ENCODE measurements at places on chromosomes 2 and 18.

GRCh38 chr18:51089691-51090090, 59.7 kb downstream of the SMAD4 start:
- no peak for DNase-seq

GRCh38 chr18:49612515-49613033, 50.7 kb downstream of the LIPG start:
- no peak for DNase-seq

DNA sequence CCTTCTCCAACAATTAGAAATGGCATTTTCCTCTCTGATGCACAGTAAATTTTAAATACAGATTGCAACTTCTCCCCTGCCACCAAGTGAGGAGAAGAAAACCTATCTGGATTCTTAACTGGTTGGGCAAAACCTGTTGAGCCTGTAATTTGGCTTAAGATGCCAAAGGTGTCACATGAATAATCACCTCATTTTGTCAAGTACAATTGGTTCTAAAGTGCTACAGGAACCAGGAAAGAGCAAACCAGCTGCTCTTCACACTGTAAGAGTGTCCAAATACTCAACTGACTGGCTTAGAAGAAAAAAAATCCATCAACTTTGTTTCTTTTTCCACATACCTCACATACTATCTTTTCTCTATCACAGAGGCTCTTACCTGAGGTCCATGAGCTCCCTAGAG, 35.4 kb downstream of the NPC1 start:
- no peak for DNase-seq

DNA sequence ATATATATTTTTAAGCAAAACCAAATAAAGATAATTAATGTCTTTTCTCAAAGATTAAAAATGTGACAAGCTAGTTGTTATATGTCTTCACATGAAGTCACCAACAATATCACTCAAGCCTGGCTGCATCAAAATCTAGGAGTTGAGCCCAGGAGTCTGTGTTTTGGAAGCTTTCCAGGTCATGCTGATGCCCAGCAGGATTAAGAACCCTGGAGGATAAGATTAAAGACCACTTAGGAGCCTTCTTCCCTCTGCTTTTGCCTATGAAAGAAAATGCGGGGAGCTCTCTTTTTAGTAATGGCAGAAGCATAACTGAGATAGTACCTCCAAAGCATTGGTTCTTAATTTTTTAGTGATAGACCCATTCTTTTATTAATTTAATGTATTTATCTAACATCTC, 157.4 kb downstream of the ASXL3 start:
- DNase-seq = no peak

DNA sequence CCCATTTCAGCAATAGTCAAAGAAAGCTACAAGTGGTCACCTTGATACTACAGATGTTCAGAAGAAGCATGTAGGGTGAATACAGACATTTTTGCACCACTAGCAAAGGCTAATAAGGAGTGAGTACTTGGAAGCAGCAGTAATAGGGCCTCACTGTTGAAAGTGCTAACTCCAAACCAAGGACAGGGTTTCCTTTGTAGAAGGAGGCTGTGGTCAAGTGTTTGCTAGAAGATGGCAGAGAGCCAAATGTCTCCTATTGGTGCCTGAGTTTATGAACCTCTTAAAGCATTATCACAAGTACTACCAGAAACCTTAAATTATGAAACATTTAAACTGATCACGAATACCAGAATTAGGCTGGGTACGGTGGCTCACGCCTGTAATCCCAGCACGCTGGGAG, 308.1 kb downstream of the ZEB2 start:
- no peak for DNase-seq

DNA sequence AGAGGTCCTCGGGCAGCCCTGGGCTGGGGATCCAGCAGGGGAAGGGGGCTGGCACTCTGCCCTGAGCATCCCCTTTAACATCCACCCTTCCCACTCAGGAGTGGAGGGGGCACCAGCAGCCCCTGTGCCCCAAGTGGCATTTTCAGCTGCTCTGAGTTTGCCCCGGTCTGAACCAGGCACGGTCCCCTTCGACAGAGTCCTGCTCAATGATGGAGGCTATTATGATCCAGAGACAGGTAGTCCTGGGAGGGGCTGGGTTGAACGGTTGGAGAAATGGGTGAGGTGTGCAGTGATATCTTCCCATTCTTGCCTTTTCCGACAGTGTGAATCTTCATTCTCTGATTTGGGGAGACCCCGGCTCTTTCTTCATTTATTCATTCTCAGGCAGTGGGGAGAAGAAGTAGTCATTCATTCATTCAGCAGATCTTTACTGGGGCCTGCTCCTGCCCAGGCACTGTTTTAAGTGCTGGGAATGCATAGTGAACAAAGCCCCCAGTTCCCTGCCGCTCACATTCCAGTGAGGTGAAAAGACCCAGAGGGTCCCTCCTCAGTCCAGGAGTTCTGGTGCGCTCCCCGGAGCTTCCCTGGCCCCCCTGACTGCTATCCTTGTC, 1.4 kb upstream of the KHK start:
- DNase-seq = no peak

- no peak for DNase-seq
Observed at GRCh38 chr2:173997269-173997668, 32.1 kb upstream of the SP3 start.

DNA sequence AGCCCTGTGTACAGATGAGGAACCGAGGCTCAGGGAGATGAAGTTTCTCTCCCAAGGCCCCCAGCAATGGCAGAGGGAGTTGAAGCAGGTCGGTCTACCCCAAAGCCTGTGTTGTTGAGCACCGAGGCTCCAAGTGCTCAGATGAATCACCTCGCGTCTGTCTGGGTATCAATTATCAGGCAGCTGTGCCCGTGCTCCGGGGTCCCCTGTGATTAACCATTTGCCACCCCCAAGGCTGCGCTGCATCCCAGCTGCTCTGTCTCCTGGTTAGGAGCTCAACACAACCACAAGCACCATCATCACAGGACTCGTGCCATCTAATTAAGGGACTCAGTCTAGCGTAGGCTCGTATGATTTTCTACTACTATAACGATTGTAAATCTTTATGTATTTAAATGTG, 27.1 kb downstream of the LIPG start:
- no peak for DNase-seq

GRCh38 chr2:74198023-74198460, 373 bp upstream of the MTHFD2 start:
- DNase-seq = no peak

DNA sequence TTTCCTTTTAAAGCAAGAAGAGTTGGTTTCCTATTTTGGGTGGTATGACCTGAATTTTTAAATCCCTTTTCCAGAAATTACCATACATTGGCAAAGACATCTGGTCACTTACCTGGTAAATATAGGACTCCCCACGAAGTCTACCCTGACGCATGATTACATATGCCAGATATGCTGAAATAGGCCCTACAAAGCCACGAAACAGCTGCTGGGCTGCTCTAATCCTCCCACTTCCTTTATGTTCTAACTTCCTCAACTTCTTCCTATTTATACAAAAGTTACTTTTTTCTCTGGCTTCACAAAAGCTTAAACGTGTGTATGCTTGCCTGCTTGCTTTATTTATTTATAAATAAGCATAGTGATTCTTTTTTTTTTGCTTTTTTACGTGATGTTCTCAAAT, 186.0 kb upstream of the EPHA4 start:
- DNase-seq = no peak

DNA sequence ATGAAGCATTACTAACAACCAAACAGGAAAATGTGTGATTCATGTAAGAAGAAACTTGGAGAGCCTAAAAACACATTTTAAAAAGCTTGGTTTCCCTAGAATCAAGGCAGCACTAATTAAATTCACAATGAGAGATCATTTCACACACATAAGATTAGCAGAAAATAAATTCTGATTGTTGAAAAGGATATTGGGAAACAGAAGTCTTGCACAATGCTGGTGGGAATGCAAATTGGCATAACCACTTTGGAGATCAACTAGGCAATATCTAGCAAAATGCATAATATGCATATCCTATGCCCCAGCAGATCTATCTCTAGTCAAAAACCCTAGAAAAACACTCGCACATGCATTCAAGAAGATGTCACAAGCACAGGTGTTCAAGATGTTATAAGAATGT, 75.3 kb upstream of the SIX3 start:
- DNase-seq = no peak

DNA sequence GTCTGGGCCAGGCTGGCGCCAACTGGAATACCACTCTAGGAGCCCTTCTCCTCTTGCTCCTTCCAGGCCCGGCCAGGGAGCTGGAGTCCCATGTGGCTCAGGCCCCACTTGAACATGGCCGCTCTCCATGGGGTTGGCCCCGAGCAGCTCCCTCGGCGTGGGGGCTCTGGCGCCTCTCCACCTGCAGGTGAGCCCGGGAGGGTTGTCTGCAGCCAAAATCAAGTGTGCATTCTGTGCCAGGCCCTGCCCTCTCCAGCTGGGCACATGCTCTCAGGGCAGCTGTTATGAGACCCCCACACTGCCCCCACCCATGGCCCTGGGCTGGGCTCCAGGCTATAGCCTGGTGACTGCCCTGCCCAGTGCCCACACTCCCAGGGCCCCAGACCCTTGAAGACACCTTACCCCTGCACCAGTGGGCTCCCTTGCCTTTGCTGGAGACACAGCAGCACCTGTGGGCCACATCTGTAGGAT, 45.8 kb upstream of the HS6ST1 start:
- DNase-seq = no peak

DNA sequence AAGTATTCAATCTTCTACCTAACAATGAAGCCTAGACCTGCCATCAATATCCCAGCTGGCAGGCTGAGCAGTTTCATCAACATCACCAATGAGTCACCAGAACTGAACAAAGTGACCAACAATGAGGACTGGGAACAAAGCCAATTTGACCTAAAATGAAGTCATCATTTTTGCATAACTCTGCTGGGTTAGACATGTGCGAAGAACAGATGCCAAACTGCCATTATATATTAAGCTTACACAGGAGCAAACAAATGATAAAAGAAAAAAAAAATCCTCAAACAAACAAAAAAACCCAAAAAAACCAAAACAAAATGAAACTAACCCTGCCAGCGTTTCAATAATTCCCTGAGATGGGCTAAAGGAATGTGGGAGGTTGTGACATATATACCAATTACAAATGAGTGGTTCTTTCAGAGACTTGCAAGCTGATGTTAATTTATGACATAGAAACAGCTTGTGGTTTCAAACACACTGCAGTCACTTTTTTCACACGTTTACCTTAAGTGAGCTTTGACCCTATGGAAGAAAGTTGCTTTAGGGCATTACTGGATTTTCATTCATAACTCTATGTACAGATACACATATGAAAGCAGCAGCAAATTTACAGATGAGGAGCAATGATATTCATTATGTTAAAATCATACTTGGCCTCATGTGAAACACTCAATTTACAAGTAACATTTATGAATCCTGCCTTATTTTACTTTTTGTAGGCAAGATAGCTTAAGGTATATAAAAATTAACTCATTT, 56.9 kb upstream of the CCDC141 start:
- no peak for DNase-seq

DNA sequence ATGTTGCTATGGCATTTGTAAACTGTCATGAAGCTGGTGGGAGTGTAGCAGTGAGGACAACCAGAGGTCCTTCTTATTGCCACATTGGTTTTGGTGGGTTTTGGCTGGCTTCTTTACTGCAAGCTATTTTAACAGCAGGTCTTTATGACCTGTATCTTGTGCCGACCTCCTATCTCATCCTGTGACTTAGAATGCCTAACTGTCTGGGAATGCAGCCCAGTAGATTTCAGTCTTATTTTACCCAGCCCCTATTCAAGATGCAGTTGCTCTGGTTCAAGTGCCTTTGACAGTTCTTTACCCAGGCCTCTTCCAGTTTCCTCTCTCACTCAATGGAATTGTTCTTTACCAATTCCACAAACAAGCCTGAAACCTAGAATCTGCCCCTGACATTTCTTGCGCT, 145.1 kb downstream of the KCNE4 start:
- no peak for DNase-seq

GRCh38 chr18:62938006-62938405, 222.7 kb downstream of the PHLPP1 start:
- DNase-seq = no peak

Measured in hematopoietic multipotent progenitor cell treated with erythropoietin and hydrocortisone succinate and interleukin-3 and kit ligand, for 17 days (in vitro differentiated cells).